A549 treated with RU486 at 1 μM for 4 hours (cell line): ENCODE measurements at places on chromosomes 3 and 15. TPM values are rescaled to one million over a fixed set of nuclear protein-coding genes. Genes with fewer than 3 reads are reported as not detected.

Gene BNC1
- total RNA-seq: 0.47 to 0.62 TPM (median 0.53 TPM) in 5 replicates

Gene IGF2BP2
- 8.2 to 10.6 TPM (median 10.0 TPM) in 5 replicates for total RNA-seq

Gene SPINT1
- 0.87 to 1.5 TPM (median 1.1 TPM) in 5 replicates for total RNA-seq

Gene RARRES1
- total RNA-seq: 9.2 to 13.4 TPM (median 11.7 TPM) in 5 replicates

Gene CATSPER2
- total RNA-seq: 0.18 to 0.80 TPM (median 0.59 TPM) in 5 replicates

Gene DUOX1
- total RNA-seq: 0.02 TPM in 1 of 5 replicates, not detected in the others

Gene CLRN1
- total RNA-seq: not detected in 5 replicates

Gene ALAS1
- 48.4 to 57.6 TPM (median 54.7 TPM) in 5 replicates for total RNA-seq

Gene DNASE1L3
- 0.20 TPM in 1 of 5 replicates, not detected in the others for total RNA-seq

Gene RPL4
- 5,325 to 6,142 TPM (median 5,627 TPM) in 5 replicates for total RNA-seq

Gene CCR9
- not detected in 5 replicates for total RNA-seq

Gene CAMKV
- 0.30 to 0.53 TPM (median 0.46 TPM) in 5 replicates for total RNA-seq

Gene TAGLN3
- total RNA-seq: 0.46 TPM in 1 of 5 replicates, not detected in the others

Gene HDC
- 0.05 to 0.07 TPM in 2 of 5 replicates, not detected in the others for total RNA-seq

Gene WNT5A
- 0.51 to 1.5 TPM (median 1.0 TPM) in 5 replicates for total RNA-seq

Gene CISH
- total RNA-seq: 0.48 to 0.90 TPM (median 0.67 TPM) in 5 replicates

Gene HOMER2
- total RNA-seq: 11.0 to 13.1 TPM (median 11.2 TPM) in 5 replicates

Gene MNS1
- total RNA-seq: 2.1 to 4.3 TPM (median 3.2 TPM) in 5 replicates

Gene CEMIP
- 1.6 to 2.2 TPM (median 2.0 TPM) in 5 replicates for total RNA-seq

Gene CTXN2
- 0.02 TPM in 1 of 5 replicates, not detected in the others for total RNA-seq

Gene PPM1M
- 3.0 to 5.2 TPM (median 4.8 TPM) in 5 replicates for total RNA-seq

Gene GHSR
- total RNA-seq: not detected in 5 replicates

Gene SLC9C1
- total RNA-seq: not detected in 5 replicates

Gene LRRIQ4
- not detected in 5 replicates for total RNA-seq

Gene SLC30A4
- total RNA-seq: 1.1 to 1.8 TPM (median 1.7 TPM) in 5 replicates

Gene TLR9
- 0.06 TPM in 1 of 5 replicates, not detected in the others for total RNA-seq

Gene AGTR1
- 0.30 to 0.80 TPM (median 0.42 TPM) in 4 of 5 replicates, not detected in the other for total RNA-seq

Gene PIF1
- total RNA-seq: 12.7 to 22.4 TPM (median 18.7 TPM) in 5 replicates

Gene A4GNT
- total RNA-seq: not detected in 5 replicates

Gene HIGD2B
- not detected in 5 replicates for total RNA-seq

Gene CIB1
- total RNA-seq: 190 to 240 TPM (median 228 TPM) in 5 replicates

Gene GATA2
- 3.8 to 5.4 TPM (median 4.8 TPM) in 5 replicates for total RNA-seq

Gene PPP2R3A
- total RNA-seq: 2.3 to 4.5 TPM (median 3.0 TPM) in 5 replicates

Gene PSTPIP1
- not detected in 5 replicates for total RNA-seq

Gene FAM81A
- total RNA-seq: 12.7 to 15.3 TPM (median 13.4 TPM) in 5 replicates

Gene CHRFAM7A
- total RNA-seq: 5.2 to 7.5 TPM (median 6.2 TPM) in 5 replicates

Gene CP
- total RNA-seq: 4.1 to 7.8 TPM (median 5.3 TPM) in 5 replicates

Gene QTRT2
- 19.9 to 28.4 TPM (median 26.3 TPM) in 5 replicates for total RNA-seq

Gene GOLGA8K
- 0.42 to 1.0 TPM (median 0.75 TPM) in 5 replicates for total RNA-seq

Gene ARHGAP31
- 0.88 to 2.0 TPM (median 1.7 TPM) in 5 replicates for total RNA-seq

Gene ZXDC
- 6.5 to 8.2 TPM (median 7.8 TPM) in 5 replicates for total RNA-seq

Gene GRK7
- 0.03 to 0.09 TPM in 2 of 5 replicates, not detected in the others for total RNA-seq

Gene P2RY1
- 0.31 to 0.49 TPM (median 0.35 TPM) in 5 replicates for total RNA-seq

Gene PRSS50
- total RNA-seq: not detected in 5 replicates

Gene SPTBN5
- 0.08 to 0.32 TPM (median 0.22 TPM) in 5 replicates for total RNA-seq

Gene AMOTL2
- 36.3 to 43.2 TPM (median 41.7 TPM) in 5 replicates for total RNA-seq

Gene CLDN18
- total RNA-seq: not detected in 5 replicates

Gene PCLAF
- total RNA-seq: 142 to 290 TPM (median 167 TPM) in 5 replicates

Gene CFAP100
- not detected in 5 replicates for total RNA-seq

Gene POMGNT2
- 6.4 to 8.7 TPM (median 7.8 TPM) in 5 replicates for total RNA-seq

Gene CASR
- not detected in 5 replicates for total RNA-seq

Gene SLC26A6
- 12.8 to 21.5 TPM (median 16.4 TPM) in 5 replicates for total RNA-seq
